ENCODE measurements at places on chromosomes 4 and X.

DNA sequence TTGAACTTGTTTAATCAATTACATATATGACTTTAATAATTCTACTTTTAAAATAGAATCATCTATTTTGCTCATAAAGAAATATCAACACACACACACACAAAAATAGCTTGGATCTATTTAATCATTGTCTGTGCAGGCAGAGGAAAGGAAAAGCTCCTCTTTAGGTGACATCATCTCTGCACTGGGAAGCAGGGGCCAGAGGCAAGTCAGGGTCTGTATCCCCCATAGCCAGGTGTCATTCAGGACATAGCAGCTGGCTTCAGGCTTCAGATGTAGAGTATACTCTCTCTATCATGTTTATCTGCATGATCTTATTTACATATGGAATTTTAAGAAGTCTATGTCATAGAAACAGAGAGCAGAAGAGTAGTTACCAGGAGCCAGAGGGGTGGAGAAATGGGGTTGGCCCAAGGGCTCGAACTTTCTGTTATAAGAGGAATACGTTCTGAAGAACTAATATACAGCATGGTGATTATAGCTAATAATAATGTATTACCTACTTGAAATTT, 110.4 kb upstream of the LDB2 start:
- no peak for DNase-seq

- no peak for DNase-seq
These were observed 387.7 kb downstream of the FAT4 start for GRCh38 chr4:125702406-125702805.

- DNase-seq: no peak
These were observed 235.4 kb downstream of the HNRNPD start for GRCh38 chr4:82138374-82138773.

- no peak for DNase-seq
These were observed 120.7 kb downstream of the NKX6-1 start for GRCh38 chr4:84378356-84378755.

DNA sequence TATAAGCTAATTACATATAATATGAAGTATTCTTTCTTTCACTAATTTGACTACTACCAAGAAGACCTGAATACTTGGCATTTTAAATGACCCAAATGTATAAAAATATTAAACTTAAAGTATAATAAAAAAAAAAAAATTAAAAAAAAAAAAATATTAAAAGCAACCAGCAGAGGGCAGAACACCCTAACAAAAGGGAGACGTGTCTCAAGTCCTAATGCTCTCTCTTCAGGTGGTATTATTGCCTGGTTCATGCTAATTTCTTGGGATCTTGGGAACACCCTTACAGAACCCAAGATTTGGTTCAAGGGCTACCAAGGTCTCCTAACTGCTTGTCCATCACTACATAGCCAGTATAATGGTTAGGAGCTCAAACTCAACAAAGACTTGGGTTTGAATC, 754.8 kb downstream of the RAB28 start:
- DNase-seq: no peak

- no peak for DNase-seq
These were observed 67.2 kb upstream of the ETNPPL start for GRCh38 chr4:108829966-108830492.

DNA sequence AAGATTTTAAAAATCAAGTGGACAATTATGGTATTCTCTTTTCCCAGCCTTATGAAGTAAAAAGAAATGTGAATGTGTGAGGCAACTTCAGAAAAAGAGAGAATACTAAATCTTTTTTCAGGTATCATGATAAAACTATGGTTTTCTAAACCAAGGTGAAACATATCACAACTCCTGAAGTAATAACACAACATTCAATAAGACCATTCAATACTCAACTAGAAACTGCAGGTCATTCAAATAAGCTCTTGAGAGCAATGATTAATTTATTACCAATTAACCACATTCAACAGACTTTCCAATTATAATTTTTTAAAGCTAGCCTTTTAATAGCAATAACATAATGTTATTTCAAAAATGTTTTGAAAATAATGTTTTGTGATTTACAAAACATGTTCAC, 35.8 kb downstream of the SLC10A7 start:
- no peak for DNase-seq

DNA sequence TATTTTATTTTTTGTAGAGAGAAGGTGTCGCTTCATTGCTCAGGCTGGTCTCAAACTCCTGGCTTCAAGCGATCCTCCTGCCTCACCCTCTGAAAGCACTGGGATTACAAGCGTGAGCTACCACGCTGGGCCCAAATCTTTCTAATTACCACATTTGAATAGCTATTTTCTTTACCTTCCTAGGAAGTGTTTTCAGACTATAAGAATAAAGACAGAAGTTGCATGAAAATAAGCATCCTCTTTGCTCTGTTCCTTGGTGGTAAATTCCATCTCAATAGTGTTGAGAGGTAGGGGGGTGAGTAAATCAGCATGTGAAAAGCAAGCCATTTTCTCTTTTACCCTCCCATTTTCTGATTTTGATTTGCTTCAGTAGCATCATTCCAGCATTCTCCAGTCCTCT, 122.4 kb downstream of the LARP7 start:
- no peak for DNase-seq

- DNase-seq: no peak
These were observed 217.9 kb upstream of the MAB21L2 start for GRCh38 chr4:150363721-150364688.

DNA sequence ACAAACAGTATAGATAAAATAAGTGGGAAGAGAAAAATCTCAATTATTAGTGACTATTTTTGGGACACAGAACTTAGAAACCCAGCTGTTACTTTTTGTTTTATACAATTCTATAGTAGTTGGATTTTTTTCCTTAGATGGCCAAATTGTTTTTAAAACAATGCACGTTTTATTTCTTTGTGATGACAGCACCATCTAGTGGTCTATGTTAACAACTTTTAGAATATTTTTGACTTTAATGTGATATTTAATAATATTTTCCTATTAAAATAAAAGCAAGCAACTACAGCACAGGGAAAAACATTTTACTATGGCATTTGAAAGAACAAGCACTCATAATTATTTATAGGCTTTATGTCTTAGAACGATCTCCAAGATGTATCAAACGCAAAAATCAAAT, 5.6 kb upstream of the SMIM31 start:
- DNase-seq: no peak

- no peak for DNase-seq
These were observed 205.8 kb upstream of the BOD1L1 start for GRCh38 chr4:13833171-13833804.

GRCh38 chr4:155307731-155308277, 69.0 kb downstream of the MAP9 start:
- DNase-seq: no peak

- no peak for DNase-seq
These were observed 148.0 kb upstream of the SLC7A11 start for GRCh38 chr4:138389976-138390685.

- DNase-seq: no peak
These were observed 33.9 kb downstream of the ANK2 start for GRCh38 chr4:113083346-113083745.

DNA sequence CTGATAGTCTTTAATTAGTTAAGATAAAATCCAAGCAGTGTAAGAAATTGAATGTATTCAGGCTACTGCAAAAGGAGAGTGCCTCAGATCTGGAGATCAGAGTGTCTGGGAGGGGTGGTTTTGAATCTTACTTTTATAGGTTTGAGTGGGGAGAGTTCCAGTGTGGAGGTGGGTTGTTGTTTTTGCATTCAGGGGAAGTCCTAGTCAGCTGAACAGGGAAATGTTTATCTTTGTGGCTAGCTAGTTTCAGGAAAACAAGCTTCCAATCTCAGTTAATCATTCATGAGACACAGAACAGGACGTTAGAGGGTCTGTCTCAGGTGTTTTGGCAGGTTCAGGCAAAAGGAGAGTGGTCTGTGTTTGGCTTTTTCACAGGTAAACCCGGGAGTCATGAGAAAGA, 26.0 kb downstream of the ZNF81 start:
- DNase-seq: no peak

DNA sequence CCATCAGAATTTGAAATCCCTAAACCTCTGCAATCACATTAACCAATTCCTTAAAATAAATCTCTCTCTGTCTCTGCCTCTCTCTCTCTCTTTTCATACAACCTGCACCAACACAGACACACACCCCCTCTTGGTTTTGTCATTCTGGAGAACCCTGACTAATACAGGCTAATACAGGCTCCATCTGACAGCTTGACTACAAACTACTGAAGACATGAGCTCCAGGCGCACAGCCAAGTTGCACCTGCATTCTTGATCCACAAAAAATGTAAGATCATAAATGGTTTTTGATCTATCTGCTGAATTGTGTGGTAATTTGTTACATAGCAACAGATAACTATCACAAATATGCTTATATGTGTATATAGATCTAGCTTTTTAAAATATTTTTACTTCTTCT, 2414.2 kb downstream of the PCDH7 start:
- DNase-seq: no peak

DNA sequence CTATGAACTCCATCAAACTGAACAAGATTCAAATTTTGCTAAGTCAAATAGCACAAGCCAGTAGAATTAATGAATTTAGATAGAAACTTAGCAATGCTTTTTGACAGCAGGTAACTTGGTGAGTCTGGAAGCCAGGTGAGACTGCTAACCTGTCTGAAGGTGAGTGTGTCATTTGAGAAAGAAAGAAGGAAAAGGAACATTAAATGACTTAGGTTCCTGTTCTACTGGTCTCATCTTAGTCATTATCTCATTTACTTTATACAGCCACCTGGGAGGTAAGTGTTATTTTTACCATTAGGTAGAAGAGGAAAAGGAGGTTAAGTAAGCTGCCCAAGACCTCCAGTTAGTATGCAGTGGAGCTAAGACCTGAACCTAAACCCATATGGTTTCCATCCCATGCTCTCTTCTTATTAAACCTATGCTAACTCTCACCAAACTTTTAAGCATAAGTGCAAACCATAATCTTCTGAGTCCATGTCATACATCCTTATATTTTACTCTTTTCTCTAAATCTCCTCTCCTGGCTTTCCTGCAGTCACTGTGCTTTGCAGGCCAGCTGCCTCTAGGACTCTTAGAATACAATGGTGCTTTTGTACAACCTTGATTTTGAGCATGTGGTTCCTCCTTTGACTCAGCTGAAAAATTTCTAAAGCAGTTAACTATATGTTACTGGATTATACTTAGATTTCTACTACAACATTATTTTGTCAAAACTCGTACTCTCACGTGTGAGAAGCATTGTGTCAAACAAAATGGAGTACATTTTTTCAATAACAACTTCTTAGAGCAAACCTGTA, 68.5 kb downstream of the ATP10D start:
- DNase-seq: no peak

DNA sequence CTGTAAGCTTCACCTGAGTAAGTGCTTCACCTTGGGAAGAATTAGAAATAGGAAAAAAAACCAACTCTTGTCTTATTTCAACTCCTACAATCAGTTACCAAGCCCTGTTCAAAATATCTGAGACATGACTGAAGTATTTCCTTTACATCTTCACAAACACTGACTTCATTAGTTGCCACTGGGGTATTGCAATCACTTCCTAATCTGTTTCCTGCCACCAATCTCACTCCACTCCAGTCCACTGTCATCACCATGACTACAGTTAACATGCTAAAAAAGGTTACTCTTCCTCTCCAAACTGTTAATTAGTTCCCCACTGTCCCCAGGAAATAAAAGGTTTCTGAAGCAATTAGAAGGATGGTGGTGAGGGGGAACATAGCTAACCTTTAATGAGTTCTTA, 3.3 kb upstream of the SUPT20HL1 start:
- no peak for DNase-seq

GRCh38 chr4:25993395-25994185, 79.6 kb downstream of the SMIM20 start:
- peak; percentile 67 for DNase-seq

DNA sequence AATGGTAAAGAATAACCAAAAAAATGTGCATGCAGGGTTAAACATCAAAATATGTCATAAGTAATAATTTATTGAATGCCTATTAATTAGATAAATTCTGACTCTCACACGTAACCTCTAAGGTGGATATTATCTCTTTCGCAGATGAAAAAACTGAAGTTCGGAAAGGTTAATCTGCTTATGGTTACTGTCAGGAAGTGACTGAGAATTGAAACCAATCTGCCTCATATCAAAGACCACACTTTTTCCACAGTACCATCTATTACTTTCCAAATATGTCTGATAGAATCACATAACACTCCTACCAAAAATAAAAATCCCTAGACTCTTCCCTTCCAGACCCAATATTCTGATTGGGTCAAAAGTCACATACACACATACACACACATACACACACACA, 6.2 kb downstream of the CHIC2 start:
- no peak for DNase-seq

GRCh38 chr4:7411491-7411890, 23.2 kb downstream of the PSAPL1 start:
- DNase-seq: no peak

- DNase-seq: no peak
These were observed 426.6 kb downstream of the GPAT3 start for GRCh38 chr4:83962492-83962891.

DNA sequence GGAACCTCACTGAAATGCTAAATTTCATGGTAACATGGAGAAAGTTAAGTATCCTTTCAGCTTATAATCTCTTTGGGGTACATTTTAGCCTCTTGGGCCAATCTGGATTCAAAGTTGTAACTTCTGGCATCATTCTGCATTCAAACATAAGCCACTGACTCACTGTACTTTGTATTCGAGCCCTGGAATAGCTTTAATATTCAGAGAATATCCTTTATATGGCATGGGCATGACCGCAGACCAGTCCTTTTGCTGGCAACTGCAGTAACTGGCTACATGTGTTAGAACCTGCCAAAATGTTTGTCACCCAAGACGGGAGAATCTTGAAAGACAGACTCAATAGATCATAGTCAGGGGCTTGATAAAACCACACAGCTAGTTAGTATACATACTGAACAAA, 3.3 kb downstream of the GASK1B start:
- no peak for DNase-seq

GRCh38 chrX:18810416-18810815, 103.0 kb downstream of the PPEF1 start:
- DNase-seq: no peak

DNA sequence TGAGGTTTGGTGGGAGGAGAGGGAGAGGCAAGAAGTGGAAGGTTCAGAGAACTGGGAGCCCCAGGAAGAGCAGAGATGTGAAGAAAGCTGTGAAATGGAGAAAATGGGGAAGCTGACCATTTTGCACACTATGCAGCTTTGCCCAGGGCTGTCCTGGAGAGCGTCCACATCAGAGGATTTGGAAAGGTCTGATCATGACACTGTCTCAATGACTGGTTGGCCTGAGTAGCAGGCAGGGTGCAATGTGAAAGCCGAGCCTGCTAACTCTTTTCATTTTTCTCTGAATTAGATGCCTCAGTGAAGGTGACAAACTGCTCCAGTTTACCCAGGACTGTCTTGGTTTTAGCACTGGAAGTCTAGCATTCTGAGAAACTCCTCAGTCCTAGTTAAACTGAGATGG, 330.1 kb upstream of the RPS6KA3 start:
- DNase-seq: no peak

DNA sequence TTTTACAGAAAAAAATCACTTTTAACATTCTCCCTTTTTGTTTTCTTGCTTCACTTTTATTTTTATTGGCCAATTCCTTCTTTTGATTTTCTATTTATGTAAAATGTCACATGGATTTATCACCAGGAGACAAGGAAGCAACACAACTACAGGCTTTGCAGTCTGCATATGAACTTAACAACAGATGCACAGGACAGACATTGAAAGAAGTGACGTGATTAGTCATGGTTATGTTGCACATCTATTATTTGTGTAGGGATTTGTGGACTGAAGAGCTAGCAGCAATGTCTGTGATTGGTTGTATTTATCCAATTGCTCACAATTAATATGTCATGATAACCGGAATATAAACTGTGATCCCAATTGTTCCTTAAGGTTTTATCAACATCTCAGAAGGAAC, 147.8 kb upstream of the KLF3 start:
- no peak for DNase-seq

Data from coronary artery (tissue), 2 donors.